Hepatocyte (in vitro differentiated cells): ENCODE measurements at places on chromosomes 12 and 14. TPM values are rescaled to one million over a fixed set of nuclear protein-coding genes. Genes with fewer than 3 reads are reported as not detected.

- no peaks in the 10 kb centered on the region for H3K27me3 ChIP-seq
- peaks cover 4% of the 10 kb centered on the region for H3K4me1 ChIP-seq
- peak overlapping the region; percentile 19 for H3K27ac ChIP-seq
- H3K4me3 ChIP-seq = no peak overlapping the region
- no peaks in the 10 kb centered on the region for H3K36me3 ChIP-seq
Measured at GRCh38 chr12:1443421-1444141, 150.8 kb downstream of the FBXL14 start.

GRCh38 chr14:28365510-28365909 lies 401.1 kb upstream of the FOXG1 start:
- no peak for DNase-seq
- H3K27ac ChIP-seq = no peak overlapping the region
- H3K4me3 ChIP-seq = no peak overlapping the region
- H3K36me3 ChIP-seq = no peaks in the 10 kb centered on the region
- H3K27me3 ChIP-seq = no peaks in the 10 kb centered on the region

GRCh38 chr12:124655048-124655697 lies 87.8 kb upstream of the NCOR2 start:
- H3K4me3 ChIP-seq = no peak overlapping the region
- no peaks in the 10 kb centered on the region for H3K36me3 ChIP-seq
- no peaks in the 10 kb centered on the region for H3K27me3 ChIP-seq
- H3K27ac ChIP-seq = peak overlapping the region; percentile 77

GRCh38 chr14:67140556-67140955 lies 48.7 kb upstream of the GARIN2 start:
- H3K36me3 ChIP-seq = no peaks in the 10 kb centered on the region
- no peak overlapping the region for H3K4me3 ChIP-seq
- H3K4me1 ChIP-seq = no peaks in the 10 kb centered on the region

DNA sequence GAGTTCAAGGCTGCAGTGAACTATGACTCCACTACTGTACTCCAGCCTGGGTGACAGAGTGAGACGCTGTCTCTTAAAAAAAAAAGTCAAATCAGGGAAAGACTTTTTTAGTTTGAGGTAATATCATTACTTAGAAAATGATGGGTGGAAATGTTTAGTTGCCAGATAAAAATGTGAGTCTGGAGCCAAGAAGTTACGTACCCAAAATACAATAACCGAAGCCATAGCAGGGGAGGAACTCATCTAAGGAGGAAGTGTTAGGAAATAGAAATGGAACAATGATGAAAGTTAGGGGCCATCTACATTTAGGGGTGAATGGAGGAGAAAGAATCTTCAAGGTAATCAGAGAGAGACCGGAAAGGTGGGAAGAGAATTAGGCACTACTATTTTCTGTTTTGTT lies 98.8 kb downstream of the DACT1 start:
- no peak for DNase-seq
- H3K4me3 ChIP-seq = no peak overlapping the region

DNA sequence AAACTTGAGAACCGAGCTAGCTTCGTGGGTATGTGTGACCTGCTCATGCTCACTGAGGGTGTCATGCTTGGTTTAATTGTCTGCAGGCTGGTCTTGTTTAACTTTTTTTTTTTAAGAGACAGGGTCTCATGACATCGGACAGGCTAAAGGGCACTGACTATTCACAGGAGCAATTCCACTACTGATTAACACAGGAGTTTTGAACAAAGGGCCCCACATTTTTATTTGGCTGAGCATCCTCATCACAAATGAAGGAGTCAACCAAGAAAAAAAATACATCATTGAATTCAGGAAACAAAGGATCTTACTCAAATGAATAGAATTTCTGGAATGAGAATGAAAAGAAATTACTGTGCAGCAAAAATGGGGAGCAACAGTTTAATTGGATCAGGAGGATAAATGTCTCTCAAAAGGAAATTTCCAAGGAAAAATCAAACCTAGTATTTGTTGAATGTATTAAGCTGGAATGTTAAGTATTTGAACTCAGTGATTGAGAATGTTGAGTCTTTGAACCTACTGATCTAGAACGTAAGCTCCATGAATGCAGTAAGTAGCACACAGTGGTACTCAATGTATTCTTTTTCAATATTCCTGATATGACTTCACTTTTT lies 20.8 kb upstream of the PYROXD1 start:
- H3K27ac ChIP-seq = no peak overlapping the region
- DNase-seq = no peak
- no peaks in the 10 kb centered on the region for H3K27me3 ChIP-seq
- H3K4me3 ChIP-seq = no peak overlapping the region

DNA sequence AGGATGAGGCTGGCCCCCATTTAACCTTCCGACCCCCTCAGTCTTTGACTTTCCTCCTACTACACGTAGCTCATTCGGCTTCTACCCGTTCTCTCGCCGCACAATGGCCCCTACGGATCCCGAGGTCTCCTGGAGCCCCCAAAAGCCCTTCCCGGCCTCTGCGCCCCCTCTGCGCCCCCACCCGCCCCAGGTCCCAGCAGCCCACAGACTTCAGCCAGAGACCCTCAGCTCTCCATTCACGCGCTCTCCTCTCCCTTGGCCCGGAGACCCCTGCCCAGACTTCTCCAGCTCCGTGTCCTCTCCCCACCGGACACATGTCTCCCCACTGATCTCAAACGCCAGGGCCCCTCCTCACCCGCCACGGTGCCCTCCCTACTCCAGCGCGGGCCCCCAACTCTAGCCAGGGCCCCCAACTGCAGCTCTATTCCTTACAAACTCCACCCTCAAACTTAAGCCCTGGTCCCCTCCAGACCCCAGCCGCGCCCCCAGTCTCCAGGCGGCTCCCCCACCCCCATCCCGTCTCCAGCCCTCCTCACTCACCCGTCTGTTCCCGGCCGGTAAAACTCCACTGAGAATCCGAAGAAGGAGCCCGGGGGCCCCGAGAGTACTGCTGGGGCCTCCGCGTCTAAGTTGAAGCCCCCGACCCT lies 502 bp downstream of the ITGA5 start:
- peaks cover 13% of the 10 kb centered on the region for H3K4me1 ChIP-seq
- no peaks in the 10 kb centered on the region for H3K36me3 ChIP-seq
- H3K27me3 ChIP-seq = peaks cover 15% of the 10 kb centered on the region
- peak overlapping the region; percentile 90 for H3K4me3 ChIP-seq
- H3K27ac ChIP-seq = peak overlapping the region; percentile 82

DNA sequence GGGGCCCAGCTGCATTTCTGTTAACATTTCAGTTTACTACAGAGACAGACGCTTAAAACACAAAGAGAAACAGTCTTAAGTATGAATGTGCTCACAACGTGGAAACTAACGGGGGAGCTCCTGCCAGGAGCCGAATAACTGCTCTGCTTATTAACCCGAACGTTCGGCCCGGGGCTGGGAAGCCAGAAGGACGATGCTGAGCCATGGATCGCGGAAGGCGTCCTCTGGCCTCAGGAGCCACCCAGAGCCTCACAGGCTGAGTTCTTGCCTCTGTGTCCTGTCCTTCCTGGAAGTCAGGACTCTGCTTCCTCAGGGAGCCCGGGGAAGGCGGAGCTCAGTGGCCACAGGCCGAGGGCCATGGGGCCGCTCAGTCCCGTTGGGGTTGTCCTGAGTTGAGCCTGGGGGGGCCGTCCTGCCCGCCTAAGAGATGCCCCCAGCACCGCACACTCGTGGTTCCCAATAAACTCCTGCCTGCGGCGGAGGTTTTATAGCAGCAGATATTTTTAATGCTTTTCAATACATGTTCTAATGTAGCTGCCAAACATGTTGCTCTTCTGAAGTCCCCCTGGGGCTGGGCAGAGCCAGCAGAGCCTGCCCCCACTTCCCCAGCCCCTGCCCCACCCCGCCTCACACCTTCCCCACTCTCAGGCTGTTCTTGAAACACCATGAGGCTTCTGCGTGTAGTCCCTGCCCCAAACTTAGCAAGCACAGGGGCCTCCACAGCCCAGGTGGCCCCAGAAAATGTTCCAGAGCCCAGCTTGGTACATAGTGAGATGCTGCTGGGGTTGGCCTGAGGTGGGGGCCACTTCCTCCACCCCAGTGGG lies 3.4 kb upstream of the TEX22 start:
- no peaks in the 10 kb centered on the region for H3K27me3 ChIP-seq
- H3K4me3 ChIP-seq = no peak overlapping the region
- H3K36me3 ChIP-seq = no peaks in the 10 kb centered on the region
- no peak overlapping the region for H3K27ac ChIP-seq
- peaks cover 14% of the 10 kb centered on the region for H3K4me1 ChIP-seq

The SERPINA1 gene
- total RNA-seq = 5,074 and 5,718 TPM in 2 replicates

The MYL6B gene
- total RNA-seq = 80.6 and 98.1 TPM in 2 replicates

The ETFBKMT gene
- total RNA-seq = 4.9 and 5.4 TPM in 2 replicates

The DDHD1 gene
- 18.8 and 20.6 TPM in 2 replicates for total RNA-seq

The GZMH gene
- not detected in 2 replicates for total RNA-seq
